ENCODE measurements at places on chromosomes 2 and 18. TPM values are rescaled to one million over a fixed set of nuclear protein-coding genes. Genes with fewer than 3 reads are reported as not detected.
A peak's percentile ranks its signal among the peaks of the same experiment; 100 is the strongest.

DNA sequence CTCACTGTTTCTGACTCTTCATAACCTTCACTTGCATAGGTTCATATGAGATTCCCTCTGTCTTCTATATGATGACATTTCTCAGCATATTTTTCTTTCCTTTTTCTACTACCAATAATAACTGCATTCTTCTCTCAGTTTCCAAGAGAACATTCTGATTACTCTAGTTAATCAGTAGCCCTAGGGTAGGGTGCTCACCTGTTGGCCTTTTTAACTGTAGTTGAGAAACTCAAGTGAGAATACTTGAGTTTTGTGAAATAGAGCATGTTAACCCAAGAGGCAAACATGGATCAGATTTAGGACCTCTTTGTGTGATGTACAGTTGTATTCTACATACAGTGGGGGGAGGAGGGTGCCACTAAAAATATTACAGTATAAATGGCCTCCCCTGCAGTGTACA lies 308.0 kb downstream of the CMPK2 start:
- no peak for DNase-seq

TMEM247 gene
- total RNA-seq: not detected

ALS2 gene
- 25.6 TPM for total RNA-seq

- no peak for DNase-seq
Observed at GRCh38 chr2:38108907-38109731, 33.2 kb upstream of the CYP1B1 start.

DNA sequence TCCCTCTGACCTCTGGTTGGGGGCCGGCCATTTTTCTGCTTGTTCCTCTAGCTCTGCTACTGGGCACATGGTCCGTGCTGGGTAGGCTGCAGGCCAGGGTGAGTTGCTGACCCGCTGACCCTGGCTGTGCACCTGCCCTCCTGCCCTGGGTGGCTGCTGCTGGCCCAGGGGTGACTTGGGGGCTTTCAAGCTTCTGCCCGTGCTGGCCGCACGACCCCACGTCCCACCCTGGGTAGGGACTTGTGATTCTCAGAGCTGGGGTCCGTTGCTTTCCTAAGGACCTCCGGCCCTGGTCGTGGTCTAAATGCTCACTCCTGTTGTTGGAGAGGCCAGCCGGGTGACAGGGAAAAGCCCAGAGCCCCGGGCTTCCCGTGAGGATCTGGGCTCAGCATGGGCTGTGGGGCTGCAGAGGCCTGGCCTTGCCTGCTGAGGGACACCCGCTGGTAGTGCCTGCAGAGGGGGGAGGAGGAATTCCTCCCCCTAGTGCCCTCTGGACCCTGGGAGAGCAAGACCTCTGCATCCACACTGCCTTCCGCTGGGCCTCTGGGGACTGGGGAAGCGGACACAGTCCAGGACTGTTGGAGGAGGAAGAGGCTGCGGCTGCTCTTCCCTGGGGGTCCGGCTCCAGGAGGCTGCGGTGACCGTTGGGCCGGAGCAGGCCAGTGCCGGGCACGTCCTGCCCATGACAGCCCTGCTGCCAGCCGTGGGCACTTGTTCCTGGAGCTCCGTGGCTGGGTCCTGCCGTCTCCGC lies 6.3 kb upstream of the GAL3ST2 start:
- no peak for DNase-seq

- peak; percentile 25 for DNase-seq
Observed at GRCh38 chr18:13377496-13377895, 158.9 kb downstream of the LDLRAD4 start.

GRCh38 chr18:3935305-3935704 lies 485.3 kb downstream of the TGIF1 start:
- DNase-seq: no peak

- no peak for DNase-seq
Observed at GRCh38 chr2:205448189-205448588, 234.1 kb upstream of the NRP2 start.

- DNase-seq: no peak
Observed at GRCh38 chr2:46135958-46136357, 161.2 kb upstream of the EPAS1 start.

DNA sequence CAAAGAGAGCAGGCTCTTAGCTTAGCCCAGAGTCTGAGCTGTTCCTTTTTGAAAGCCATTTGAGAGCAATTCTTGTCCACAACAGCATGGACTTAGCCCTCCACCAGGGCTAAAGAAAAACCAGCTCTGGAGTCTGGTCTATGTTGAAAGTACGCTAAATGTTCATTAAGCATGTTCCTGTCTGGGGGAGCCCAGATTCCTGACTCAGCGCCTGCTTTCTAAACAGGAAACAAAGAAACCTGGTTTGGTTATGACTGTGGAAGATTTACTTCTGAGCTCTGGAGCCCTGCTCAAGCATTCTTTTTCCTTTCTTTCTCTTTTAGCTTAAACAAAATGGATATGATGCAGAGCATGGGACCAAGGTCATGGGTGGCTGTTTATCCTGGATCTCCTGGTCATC lies 279.8 kb downstream of the RBM43 start:
- DNase-seq: no peak

DNA sequence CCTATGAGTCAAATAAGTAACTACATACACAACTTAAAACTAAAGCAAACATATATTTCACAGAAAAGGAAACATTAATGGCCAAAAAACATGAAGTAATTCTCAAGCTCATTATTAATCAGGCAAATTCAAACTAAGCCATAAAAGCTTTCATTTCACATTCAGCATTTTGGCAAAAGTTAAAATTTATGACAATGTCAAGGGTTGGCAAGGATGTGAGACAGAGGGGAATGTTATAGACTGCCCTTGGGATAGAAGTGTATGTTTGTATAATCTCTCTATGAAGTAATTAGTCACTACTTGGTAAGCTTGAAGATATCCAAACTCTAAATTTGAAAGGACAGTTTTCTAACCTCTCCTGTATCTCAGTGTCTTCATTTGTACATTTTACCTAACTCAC lies 539.4 kb downstream of the RIT2 start:
- DNase-seq: no peak

DNA sequence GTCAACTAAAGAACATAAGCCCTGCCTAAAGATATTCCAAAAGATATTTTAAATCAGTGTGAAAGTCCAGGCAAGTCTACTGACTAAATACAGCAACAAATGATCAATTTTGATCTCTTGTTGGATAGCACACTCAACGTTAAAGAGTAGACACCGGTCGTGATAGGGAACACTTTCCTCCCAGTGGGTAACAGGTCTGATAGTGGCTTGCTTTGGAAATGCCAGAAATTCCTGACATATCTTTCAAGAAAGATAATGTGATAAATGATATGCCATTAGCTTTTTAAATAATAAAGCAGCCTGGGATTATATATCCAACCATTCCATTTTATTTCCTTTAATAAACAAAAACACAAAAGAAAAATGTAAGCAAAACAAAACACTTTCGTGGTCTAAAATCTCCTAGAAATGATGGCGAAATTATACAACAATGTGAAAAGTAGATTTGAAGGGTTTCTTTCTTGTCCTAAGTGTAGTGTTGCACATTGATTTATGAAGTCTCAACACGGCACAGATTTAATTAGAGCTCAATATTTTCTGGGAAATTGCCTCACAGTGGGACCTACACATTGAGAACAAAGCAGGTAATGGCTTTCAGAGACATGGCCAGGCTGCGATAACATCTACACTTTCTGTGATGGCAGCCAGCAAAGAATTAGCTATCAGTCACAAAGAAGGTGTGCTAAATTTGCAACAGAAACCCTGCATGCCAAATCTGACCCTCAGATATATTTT lies 158.6 kb downstream of the PPP1R1C start:
- DNase-seq: no peak

DNA sequence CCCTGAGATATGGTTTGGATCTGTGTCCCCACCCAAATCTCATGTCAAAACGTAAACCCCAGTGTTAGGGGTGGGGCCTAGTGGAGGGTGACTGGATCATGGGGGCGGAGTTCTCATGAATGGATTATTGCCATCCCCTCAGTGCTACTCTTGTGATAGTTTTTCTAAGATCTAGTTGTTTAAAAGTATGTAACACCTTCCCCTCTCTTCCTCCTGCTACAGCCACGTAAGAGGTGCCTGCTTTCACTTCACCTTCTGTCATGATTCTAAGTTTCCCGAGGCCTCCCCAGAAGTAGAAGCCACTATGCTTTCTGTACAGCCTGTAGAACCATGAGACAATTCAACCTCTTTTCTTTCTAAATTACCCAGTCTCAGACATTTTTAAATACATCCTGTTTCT lies 16.9 kb downstream of the PUM2 start:
- DNase-seq: no peak

DNA sequence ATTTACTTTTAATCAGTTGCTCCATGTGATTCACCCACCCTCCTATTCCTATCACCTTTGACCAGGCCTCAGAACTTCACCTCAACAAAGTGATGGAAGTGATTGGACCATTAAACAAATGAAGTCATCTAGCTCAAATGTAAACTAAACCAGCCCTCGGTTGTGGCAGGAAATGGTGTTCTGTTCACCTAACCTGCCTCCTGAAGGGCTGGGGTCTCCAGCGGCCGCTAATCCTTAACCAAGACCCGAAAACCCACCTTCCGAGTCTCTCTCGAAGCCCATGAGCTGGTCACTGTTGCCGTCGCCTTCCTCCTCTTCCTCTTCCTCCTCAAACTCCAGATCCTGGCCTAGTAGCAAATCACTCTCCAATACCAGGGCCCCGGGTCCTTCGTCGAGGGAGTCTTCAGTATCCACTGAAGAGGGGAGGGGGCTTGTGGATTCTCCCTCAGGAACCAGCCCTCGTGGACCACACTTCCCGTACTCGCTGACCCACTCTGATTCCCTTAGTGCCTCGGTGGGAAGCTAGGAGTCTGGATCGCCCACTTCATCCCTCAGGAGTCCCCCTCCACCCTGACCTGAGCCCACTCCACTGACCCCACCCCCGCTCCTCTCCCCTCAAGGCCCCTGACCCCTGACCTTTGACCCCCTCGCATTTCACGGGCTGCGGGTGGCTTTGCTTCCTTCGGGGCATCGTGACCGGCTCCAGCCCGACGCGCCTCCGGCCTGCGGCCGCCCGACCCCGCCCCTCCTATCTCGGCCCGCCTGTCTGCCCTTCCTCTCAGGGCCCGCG lies 503 bp downstream of the ZNF513 start:
- DNase-seq: no peak

- DNase-seq: no peak
Observed at GRCh38 chr18:78309924-78310323, 669.7 kb upstream of the SALL3 start.

DNA sequence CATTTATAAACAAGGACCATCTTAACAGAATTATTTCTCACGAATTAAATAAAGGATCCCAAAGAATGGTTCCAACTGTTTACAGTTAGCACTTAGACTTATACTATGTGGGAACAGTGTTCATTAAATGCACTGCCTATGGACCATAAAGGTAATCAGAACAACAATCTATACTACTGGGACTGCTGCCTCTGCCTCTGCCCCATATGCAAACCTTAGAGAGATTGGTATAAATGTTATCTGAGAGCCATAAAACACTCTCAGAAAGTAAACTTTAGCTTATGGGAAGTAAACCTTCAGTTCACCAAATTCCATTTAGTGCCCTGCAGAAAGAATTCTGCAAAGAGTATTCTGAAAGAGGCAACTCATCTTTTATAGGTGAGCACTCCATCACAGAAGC lies 448.0 kb downstream of the NCKAP5 start:
- DNase-seq: no peak

GYPC gene
- 137 TPM for total RNA-seq

- DNase-seq: no peak
Observed at GRCh38 chr18:63831080-63831788, 56.0 kb downstream of the SERPINB7 start.

DNA sequence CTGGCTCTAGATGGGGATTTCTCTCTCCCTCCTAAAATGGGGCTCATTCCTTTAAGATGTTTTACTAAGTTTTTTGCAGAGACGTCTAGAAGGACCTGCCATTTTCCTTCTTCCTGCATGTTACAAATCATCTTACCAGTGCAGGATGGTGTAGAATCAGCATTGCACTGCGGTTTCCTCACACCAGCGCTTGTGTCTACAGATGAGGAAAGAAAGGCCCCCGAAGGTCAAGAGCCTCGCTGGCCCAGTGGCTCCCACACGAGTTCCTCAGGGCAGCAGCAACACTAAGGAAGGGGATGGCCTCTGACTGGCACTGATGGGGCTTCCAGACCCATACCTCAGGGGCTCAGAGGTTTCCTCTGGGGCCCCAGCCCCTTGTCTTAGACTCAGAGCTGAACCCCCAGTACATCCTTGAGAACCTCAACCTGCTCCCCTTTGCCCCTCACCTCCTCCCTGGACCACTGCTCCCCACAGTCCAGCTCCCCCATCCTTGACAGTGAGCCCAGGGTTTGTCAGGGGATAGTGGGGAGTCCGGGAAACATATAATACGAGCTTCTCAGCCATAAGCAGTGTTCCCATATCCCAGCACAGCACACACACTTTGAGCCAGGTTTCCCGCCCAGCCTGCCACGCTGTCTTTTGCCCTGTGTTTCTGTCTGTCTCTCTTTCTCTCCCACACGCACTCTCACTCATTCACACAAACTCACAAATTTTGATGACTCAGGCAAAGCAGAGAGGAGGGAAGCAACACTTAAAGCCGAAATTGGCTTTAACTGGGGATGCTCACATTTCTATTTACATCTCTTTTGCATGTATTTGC lies 29.4 kb downstream of the ZFP36L2 start:
- DNase-seq: no peak

- no peak for DNase-seq
Observed at GRCh38 chr2:197706839-197707207, 1.7 kb downstream of the MARS2 start.

PPP4R3B gene
- total RNA-seq: 48.1 TPM

NT5DC4 gene
- total RNA-seq: not detected

DNA sequence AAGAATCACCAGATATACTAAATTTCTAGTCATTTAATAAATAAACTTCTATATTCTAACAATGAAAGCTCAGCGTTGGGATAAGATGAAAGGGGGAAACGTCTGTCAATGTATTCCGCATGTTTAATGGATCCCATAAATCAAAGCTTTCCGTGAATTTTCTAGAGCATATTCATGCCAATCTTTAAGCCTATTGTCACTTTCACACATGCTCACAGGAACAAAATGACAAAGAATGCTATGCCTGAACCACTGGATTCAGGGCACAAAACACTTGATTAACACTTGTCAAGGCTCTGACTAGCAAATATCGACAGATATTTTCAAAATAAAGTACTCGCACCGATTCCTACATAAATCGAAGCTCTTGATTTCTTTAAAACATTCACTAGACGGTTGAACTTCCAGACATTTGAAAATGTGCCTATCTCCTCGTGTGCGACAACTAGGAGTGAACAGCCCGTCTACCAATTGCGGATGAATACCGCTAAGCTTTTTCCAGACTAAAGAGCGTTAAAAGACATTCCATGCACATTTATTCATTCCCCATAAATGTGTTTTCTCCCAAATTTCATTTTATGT lies 1.8 kb downstream of the TLK1 start:
- no peak for DNase-seq

PROM2 gene
- total RNA-seq: 3.4 TPM

GRCh38 chr2:75808793-75809535 lies 98.2 kb upstream of the GCFC2 start:
- no peak for DNase-seq

GRCh38 chr2:122481244-122481622 lies 725.8 kb downstream of the TSN start:
- no peak for DNase-seq

MAP2 gene
- total RNA-seq: 58.1 TPM

GRCh38 chr2:173651891-173652290 lies 297.2 kb downstream of the CDCA7 start:
- DNase-seq: no peak

LYG2 gene
- not detected for total RNA-seq

DOK6 gene
- total RNA-seq: 0.67 TPM

GRCh38 chr2:237858294-237859081 lies 935 bp upstream of the RAMP1 start:
- peak; percentile 51 for DNase-seq

GRCh38 chr2:15703365-15703869 lies 111.7 kb downstream of the DDX1 start:
- DNase-seq: no peak
